Stimulated activated CD4-positive, alpha-beta T cell treated with anti-CD3 and anti-CD28 coated beads, Interleukin-15, amount 100 ng/mL, for 1 hour (primary cell): ENCODE measurements at places on chromosomes 1 and 21.

GRCh38 chr21:18478513-18478912 is 74.9 kb upstream of the TMPRSS15 start:
- no peak for DNase-seq

DNA sequence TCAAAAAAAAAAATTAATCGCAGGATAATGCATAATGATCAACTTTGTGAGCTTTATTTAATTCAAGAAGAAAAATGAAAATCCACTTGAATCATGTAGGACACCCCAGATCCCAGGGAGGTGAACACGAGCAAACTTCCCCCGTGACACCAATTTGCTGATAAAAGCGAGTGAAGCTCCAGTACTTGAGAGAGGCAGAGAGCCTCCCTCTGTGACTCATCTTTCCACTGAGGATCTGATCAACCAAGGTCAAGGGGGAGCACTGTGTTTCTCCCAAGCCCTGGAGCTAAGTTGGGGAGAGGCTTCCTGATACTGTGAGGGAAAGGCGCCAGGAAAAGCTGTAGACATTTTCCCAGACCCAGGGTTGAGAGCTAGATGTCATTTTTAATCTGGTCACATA is 160.9 kb downstream of the SLC44A5 start:
- no peak for DNase-seq

DNA sequence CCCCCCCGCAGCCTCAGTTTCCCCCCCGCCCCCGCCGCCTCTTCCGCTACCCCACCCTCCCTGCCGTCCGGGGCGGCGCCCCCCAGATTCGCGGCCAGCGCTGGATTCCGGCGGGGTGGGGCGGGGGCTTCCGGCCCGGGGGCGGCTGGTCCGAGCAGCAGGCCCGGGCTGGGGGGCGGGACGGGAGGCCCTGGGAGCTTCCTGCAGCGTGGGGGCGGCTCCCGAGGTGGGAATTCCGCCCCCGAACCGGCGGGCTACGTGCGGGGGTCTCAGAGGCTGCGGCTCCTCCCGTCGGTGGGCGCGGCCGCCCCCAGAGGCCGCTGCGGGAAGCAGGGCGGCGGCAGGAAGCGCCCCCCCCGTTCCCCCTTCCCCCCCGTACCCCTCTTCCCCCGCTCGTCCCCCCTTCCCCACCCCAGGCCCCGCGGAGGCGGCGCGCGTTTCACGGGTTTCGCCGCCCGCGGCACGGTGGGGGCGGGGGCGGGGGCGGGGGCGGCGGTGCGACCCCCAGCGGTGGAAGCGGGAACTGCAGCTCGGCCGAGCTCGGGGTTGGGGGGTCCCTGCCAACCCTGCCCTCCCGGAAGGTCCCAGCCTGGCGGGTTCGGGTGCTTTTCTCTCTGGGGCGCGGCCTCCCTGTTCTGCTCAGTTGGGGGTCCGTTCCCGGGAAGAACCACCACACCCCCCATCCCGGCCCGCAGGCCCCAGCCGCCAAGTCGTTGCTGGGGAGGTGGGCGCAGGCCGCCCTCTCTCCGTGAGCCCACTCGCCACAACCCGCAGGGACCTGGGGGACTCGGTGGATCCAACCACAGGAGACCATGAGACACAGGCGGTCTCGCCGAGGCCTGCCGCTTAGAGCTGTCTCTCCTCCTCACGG is 76.3 kb downstream of the MORN1 start:
- peak; percentile 49 for DNase-seq

GRCh38 chr1:22709891-22710700 is 543 bp upstream of the EPHB2 start:
- DNase-seq = peak; percentile 28

DNA sequence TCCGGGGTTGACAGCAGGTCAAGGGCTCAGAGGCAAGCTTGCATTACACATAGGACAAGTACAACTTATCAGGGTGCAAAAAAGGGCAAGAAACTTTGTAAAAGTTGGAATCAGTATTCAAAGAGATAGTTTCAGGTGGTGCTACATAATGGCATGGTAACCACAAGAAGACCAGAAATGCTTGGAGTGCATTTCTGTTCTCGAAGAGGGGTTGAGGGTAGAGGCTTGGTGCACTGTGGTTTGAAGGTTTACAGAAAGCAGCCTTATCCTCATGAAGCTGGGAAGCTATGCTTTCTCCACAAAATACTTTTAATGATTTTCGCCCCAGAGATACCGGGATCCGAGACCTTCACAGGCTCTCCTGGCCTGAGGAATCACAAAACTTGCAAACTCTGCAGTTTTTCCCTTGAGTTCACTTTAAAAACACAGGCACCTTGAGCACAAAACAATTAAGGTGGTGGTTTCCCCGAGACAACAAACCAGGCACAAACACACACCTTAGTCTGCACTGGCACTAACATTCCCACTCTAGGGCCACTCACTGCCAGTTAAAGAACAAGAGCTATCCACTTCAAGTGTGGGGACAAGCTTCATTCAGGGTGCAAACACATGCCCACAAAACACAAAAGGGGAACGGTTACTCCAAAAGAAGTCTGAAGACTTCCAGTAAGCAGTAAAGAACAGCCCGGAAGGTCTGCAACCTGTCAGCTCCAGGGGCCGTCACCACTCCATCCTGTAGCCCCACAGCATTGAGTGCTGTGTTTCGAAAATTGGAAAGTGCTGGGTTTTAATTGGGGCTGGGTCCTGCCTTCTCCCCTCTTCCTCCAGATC is 29.8 kb upstream of the NFIA start:
- no peak for DNase-seq

GRCh38 chr1:20078171-20078651 is 8.2 kb downstream of the PLA2G5 start:
- DNase-seq = no peak

- no peak for DNase-seq
Measured at GRCh38 chr1:45478121-45478814, 12.7 kb downstream of the TESK2 start.

- DNase-seq = no peak
Measured at GRCh38 chr1:3401585-3402257, 52.7 kb upstream of the ARHGEF16 start.

- DNase-seq = no peak
Measured at GRCh38 chr1:152145769-152146168, 13.3 kb downstream of the RPTN start.

GRCh38 chr21:45415188-45415942 is 10.4 kb downstream of the COL18A1 start:
- DNase-seq = no peak

DNA sequence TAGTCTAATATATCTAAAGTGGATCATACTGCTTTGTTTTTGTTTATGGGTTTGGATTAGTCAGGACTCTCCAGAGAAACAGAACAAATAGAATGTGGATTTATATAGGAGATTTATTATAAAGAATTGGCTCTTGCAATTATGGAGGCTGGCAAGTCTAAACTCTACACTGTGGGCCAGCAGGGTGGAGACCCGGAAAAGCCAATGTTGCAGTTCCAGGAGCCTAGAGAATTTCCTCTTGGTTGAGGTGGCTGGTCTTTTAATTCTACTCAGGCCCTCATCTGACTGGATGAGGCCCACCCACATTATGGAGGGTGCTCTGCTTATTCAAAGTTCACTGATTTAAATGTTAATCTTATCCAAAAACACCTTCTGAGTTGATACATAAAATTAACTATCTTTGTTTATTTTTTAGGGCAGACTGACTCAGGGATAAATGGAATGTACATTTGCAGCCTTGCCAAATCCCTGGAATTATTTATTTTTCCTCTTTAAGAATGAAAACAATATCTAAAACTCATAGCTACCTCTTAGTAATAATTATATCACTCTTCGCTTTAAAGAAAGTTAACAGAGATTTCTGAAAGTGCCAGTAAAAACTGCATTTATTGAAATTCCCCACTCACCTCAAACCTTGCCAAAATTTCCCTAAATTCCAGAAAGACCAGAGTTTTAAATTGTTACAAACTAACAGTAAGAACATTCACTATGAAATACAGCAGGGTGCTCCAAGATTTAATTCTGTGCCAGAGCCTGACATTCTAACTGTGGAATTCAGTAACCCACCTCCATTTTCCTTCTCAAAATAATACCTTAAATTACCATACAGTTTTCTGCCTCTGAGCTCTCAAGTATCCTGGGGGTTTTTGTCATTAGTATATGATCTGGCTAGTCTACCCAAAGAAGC is 36.6 kb upstream of the SSX2IP start:
- no peak for DNase-seq
